Activated CD4-positive, alpha-beta T cell treated with anti-CD3 and anti-CD28 coated beads for 4 hours (primary cell): ENCODE measurements at places on chromosomes 3 and 15.

- no peak for DNase-seq
These were observed 965.3 kb upstream of the CFAP20DC start for GRCh38 chr3:60015032-60015705.

DNA sequence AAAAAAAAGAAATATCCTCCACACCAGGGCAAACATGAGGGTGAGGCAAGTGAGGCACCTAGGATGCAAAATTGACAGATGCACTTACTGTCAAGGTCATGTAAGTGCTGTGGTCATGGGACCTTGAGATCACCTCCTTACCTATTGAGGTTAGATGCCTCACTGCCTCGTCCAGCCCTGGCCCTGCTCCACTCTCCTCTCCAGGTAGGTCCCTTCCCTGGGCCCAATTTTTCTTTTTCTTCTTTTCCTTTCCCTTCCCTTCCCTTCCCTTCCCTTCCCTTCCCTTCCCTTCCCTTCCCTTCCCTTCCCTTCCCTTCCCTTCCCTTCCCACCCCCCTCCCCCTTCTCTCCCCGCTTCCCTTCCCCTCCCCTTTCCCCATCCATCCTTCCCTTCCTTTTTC lies 71.1 kb upstream of the DLG1 start:
- DNase-seq: no peak

- no peak for DNase-seq
These were observed 32.2 kb downstream of the FILIP1L start for GRCh38 chr3:100081986-100082692.

- DNase-seq: no peak
These were observed 41.7 kb downstream of the AQP9 start for GRCh38 chr15:58179741-58180381.

- DNase-seq: no peak
These were observed 10.3 kb downstream of the TM4SF1 start for GRCh38 chr3:149366941-149367840.

GRCh38 chr3:11757441-11757875 lies 89.2 kb downstream of the TAMM41 start:
- DNase-seq: no peak

DNA sequence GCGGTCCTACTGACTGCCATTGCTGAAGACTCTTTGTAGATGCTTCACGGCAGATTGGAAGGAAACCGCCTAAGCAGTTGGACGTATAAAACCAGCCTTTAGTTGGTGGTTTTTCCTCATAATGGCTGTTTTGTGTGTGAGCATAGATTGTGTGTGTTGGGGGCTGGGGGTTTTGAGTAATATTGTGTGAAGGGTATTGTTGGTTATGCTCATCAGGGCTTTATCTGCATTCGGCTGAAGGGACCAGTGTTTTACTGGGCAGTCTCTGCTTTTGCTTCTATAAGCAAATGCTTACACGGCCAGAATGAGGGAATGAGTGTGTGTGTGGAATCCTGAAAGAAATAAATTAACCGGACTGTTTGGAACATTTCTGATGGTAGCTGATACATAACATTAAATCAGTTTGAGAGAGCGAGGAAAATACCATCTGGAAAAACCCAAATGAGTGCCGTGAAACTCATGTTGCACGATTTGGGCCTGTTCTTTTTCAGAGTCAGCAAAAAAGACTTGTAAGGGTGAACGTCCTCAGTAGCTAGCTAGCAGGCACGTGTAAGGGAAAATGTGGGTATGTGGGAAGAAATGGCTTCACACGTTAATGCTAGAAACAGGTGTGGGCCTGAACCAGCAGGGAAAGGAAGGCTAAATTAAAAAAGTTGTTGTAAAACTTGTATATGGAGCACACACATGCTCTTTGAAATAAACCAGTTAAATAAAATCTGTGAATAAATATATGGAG lies 1.9 kb downstream of the MITF start:
- DNase-seq: no peak

- no peak for DNase-seq
These were observed 5.8 kb downstream of the TRA2B start for GRCh38 chr3:185931777-185932612.

DNA sequence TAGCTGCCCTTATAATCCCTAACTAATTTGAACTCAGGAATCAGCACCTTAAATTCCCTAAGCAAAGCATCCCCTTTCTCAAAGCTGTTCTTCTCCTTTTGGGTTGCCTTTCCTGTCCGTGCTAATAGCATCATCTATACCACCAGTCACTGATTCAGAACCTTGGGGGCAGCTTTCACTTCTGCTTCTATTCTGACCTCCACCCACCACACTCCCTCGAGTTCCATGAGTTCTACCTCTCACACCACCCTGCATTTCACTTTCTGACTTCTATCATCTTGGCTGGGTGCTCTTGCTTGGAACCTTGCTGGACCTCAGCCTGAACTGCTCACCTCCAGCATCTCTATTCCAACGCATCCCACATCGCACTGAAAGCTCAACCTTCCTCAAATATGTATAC lies 55.4 kb upstream of the KCNMB2 start:
- DNase-seq: no peak

GRCh38 chr15:23854912-23855659 lies 168.0 kb upstream of the NDN start:
- DNase-seq: no peak

DNA sequence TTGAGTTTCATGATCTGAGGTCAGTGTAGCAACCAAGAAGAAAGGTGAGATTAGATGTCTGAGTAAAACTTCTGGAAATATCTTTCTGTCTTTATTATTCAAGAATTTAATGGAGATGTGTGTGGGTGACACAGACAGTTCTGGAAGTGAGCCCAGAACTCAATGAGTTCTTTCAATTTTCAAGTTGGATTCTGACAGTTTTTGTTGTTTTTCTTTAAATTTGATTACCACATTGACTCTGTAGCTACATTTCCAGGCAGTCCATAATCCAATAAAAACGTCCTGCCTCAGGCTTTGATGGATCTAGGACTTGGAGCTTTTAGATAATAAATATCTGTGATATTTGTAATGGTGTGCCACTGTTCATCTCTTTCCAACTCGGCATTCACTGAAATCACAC lies 3.9 kb upstream of the PARP14 start:
- no peak for DNase-seq

GRCh38 chr3:3260870-3261269 lies 81.4 kb upstream of the CRBN start:
- DNase-seq: no peak

DNA sequence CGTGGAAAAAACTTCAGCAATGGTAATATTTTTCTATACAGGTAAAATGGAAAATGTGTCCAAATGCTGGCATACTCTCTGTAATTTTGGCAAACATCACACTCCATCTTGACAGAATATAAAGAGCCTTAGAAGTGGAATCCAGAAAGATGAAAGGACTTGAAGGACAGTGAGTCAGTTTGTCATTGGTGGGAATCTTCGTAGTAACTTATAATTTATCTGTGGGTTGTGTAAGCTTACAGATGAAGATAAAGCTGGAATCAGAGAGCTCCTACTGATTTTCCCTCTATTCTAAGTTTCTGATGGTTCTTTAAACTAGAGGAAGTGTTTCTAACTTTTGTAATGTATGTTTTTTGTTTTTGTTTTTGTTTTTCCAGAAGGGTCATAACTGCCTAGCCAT lies 8.7 kb upstream of the PDZRN3 start:
- no peak for DNase-seq

- no peak for DNase-seq
These were observed 57.2 kb downstream of the USP13 start for GRCh38 chr3:179710079-179710478.

DNA sequence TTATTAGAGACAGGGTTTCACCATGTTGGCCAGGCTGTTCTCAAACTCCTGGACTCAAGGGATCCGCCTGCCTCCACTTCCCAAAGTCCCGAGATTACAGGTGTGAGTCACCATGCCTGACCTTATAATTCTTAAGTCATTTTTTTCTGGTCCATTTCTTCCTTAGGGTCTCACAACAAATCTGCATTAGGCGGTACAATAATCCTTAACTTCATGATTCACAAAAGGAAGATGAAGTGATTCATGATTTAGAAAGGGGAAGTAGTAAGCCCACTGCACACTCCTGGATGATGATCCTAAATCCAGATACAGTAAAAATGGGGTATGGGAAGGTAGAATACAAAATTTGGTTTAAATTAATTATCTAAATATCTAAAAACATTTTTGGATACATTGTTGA lies 45.0 kb upstream of the TKT start:
- no peak for DNase-seq

DNA sequence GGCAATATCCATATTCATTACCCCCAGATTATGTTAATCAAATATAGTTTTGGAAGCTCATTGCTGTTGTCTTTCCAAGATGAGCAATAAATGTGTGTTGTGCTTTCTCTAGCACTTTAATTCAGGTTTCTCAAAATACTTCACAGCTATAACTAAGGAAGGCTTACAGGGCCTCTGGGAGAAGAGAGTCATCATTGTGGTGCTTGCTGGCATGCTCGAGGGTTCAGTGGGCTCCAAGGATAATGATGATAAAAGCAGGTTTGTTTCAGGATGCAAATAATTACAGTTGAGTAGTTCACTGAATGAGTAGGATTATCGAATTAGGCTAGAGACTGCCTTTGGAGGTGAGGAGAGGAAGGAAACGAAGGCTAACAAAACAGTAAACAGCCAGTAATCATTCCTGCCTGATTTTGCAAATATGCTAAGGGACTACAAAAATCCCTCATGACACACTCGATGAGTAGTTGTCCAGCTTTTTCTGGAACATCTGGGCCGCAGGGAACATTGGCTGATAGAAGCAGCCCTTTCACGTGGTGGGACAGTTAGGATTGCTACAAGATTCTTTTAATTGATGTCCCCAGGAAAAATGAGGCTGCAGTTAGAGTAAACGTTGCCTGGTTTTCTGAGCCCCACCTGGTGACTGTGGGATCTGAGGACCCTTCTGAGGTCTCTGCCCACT lies 54.1 kb downstream of the SLC7A14 start:
- DNase-seq: no peak

GRCh38 chr15:81514725-81515124 lies 140.7 kb upstream of the TMC3 start:
- no peak for DNase-seq

GRCh38 chr3:45486136-45486535 lies 97.8 kb downstream of the LARS2 start:
- DNase-seq: no peak

GRCh38 chr3:75136100-75136897 lies 521.8 kb upstream of the CNTN3 start:
- no peak for DNase-seq

DNA sequence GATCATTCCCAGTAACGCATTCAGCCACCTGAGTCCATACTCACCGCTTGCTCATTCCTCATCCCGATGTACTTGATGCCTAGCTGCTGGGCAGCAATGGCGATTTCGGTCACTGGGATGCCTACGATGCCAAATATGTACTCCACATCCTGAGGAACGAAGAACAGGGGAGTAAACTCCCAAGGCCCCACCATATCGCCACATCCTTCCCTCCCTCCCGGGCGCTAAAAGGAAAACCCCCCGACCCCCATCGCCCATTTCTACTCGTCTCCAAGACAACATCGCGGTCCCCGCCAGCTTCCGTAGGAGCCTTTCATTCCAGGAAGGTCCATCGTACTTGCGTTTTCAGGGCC lies 347 bp downstream of the HACL1 start:
- DNase-seq: no peak

- DNase-seq: no peak
These were observed 138.3 kb downstream of the ALDH1A2 start for GRCh38 chr15:57927091-57927631.

- DNase-seq: no peak
These were observed 46.4 kb upstream of the PRICKLE2 start for GRCh38 chr3:64271631-64272030.

GRCh38 chr3:142210144-142210543 lies 15.2 kb downstream of the GK5 start:
- no peak for DNase-seq

DNA sequence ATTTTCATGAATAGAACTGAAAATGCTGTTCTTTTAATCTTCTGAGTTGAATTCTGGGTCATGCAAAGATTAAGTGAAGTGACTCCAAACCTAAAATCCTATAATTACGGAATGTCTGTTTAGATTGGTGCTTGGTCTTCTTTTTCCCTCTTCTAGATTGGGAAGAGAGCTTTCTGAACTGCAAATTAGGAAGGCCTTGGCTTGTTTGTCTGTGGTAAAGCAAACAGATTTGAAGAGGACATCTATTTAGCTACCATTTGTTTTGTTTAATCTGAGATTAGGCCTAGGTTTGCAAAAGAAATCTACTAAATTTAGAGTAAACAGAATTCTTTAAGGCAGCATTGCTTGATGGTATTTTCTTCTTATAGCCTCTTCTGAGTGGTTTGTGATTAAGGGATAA lies 23.5 kb downstream of the PAQR9 start:
- no peak for DNase-seq

GRCh38 chr3:98968824-98969223 lies 67.3 kb upstream of the DCBLD2 start:
- DNase-seq: no peak

DNA sequence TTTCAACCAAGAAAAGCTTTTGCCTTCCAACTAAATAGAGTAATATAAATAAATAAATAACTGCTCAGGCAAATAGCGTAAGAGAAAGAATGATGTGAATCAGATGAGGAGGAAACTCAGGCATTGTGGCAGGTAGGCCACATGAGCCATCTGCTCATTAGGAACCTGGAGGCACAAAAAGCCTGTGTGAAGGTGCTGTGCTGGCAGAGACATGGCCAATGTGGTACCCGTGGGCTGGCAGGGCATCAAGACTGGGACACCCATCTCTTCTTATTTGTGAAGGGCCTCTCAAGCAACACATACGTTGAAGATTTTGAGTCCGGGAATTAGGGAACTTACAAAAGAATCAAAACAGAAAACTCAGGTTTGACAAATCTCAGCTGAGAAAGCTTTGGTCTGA lies 9.5 kb downstream of the ANKRD34C start:
- no peak for DNase-seq

- DNase-seq: no peak
These were observed 35.4 kb downstream of the CD200R1L start for GRCh38 chr3:112811131-112811884.
